WTC11 (cell line): ENCODE measurements at places on chromosomes 16 and 17.

DNA sequence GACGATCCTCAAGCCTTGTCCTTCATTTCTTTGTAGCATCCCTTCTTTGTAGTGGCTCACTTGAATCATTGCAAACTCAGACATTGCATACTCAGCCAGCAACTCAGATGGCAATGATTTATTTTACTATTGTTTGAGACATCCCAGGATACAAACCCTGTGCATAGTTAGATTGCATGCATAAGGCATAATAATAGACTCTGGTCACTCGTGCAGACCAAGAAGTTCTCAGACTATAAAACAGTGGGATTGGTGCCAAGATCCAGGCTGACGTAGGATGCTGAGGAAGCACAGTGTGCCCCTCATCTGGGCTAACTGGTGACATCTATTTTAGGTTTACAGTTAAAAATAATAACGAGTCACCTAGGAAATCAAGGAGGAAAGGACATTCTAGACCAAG, 142.3 kb downstream of the PMP22 start:
- DNase-seq: no peak

- DNase-seq: no peak
Observed at GRCh38 chr16:72921106-72921505, 126.8 kb downstream of the ZFHX3 start.

GRCh38 chr16:77888871-77889270, 100.5 kb downstream of the VAT1L start:
- no peak for DNase-seq

- DNase-seq: no peak
Observed at GRCh38 chr16:1906055-1906845, 12.0 kb downstream of the HS3ST6 start.

- DNase-seq: no peak
Observed at GRCh38 chr17:8496081-8496480, 60.4 kb downstream of the NDEL1 start.
